ENCODE measurements at places on chromosomes 7 and 10.

- no peak for DNase-seq
These were observed 53.3 kb downstream of the C7orf25 start for GRCh38 chr7:42858570-42858969.

DNA sequence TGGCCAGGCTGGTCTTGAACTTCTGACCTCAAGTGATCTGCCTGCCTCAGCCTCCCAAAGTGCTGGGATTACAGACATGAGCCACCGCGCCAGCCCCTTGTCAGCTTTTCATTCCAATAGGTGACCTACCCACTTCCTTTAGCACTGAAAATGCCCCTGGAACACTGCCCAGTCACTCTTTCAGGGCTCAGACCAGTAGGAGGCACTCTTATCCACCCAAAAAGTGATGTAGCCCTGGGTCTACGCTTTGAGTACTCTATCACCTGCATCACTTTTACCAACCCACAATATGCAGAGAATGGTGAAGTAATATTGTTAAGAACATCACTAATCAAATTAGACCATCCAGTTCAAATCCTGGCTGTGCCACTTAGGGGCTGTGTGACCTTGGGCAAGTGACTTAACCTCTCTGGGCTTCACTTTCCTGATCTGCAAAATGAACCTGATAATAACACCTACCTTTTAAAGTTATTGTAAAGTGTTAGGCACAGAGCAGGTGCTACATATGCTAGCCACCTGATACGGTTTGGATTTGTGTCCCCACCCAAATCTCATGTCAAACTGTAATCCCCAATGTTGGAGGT, 5.2 kb downstream of the CALN1 start:
- no peak for DNase-seq

DNA sequence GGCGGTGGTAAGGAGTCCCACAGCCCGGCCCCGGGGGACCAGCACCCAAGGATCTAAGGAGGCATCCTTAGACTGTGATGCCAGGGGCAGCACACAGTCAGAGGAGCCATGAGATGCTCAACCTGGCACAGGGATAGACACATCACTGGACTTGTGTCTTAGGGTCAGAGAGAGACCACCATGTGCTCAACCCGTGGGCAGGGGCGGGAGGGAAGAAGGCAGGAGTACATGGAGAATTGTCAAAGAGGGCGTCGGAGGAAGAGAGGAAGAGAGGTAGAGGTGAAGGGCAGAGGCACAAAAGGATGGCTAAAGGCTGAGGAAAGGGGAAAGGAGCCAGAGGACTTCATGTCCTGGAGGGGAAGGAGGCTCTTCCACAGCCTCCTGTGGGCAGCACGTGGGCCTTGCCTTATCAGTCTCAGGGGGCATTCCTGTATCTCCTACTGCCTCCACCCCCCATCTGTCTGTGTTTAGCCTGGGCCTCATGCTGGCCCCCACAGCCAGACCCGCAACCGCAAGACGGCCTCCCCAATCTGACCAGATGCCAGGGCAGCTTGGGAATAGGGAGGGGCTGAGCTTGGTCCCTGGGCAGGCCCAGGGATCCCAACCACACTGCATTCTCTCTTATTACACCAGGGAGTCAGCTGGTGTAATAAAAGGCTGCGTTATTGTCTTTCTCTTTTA, 2.2 kb downstream of the ADCY1 start:
- no peak for DNase-seq

DNA sequence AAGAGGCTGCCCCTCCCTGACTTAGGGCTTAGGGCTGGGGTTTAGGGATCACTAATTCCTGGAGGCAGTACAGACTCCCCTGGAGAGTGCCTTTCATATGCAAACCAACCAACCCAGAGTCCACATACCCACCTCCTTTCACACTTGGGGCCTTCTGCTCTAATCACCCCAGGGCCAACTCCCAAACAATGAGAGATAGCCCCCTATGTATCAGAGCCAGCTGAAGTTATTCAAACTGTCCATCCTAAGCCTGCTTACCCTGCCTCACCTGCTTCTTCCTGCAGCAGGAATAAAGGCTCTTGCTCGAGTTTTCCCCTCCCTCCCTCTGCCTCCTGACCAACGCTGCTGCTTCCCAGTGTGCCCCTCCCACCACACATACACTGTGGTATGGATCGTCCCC, 51.8 kb upstream of the SLC35G1 start:
- DNase-seq = no peak

DNA sequence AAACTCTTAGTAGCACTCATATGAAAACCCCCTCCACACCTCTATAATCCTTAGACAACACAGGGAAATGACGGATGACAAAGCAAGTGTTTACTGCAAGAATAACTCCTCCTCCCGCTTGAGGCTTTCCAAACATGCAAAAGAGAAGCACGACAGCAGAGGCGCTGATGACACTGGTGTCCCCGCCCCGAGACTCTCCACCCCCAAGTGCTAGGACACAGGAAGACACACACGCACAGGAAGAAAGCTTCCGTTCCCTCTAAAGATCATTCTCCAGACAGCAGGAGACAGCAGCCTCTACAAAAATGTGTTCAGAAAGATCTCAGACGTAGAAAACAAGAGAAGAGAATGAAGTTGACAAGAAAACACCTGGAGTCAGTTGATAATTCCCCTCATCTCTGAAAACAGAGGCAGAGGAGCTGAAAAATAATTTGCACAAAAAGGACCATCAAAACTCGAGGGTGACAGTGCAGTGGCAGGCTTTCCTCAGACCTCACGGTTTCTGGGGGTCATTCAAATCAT, 90.2 kb downstream of the DLG5 start:
- DNase-seq = peak; percentile 54

GRCh38 chr7:130099331-130099730, 29.0 kb downstream of the KLHDC10 start:
- no peak for DNase-seq

DNA sequence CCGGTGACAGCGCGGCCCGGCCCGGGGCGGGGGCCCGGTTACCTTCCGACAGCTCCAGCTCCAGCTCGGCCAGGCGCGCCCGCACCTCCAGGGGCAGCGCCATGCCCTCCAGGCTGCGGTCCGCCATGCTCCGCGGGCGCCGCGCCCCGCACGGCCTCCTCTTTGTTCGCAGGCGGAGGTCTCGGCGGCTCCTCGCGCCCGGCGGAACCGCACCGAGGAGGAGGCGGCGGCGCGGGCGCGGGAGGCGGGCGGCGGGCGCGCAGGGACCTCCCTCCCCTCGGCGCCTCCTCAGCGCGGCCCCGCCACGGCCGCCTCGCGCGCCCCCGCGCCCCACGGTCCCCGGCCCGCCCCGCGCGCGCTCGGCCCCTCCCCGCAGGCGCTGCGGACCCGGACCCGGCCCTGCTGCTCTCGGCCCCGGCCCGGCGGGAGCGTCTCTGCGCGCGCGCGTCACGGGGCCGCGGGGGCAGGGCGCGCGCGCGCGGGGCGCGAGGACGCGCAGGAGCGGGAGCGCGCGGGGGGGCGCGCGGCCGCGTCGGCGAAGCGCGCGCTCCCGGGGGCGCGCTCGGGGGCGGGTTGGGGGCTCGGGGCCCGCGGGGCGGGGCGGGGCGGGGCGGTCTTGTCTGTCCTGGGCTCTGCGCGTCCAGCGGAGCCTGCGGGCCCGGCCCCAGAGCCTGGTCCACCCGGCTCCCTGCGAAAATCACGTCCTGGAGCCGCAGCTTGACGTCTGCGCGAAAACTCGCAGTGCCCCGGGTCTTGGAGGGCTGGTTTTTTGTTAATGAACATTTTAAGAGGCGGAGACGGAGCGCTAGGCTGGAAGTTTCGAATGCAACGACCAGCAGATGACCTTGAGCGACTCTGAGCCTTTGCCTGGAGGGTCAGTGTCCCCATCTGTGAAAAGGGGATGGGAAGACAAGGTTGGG, at the start of gene DIP2C:
TSS of gene DIP2C (minus strand) at position 217 of the 920 bp plus-strand sequence. CDS start at position 127, 90 bp downstream.
- DNase-seq = no peak

GRCh38 chr7:34133356-34133982, 228.1 kb downstream of the BMPER start:
- no peak for DNase-seq

DNA sequence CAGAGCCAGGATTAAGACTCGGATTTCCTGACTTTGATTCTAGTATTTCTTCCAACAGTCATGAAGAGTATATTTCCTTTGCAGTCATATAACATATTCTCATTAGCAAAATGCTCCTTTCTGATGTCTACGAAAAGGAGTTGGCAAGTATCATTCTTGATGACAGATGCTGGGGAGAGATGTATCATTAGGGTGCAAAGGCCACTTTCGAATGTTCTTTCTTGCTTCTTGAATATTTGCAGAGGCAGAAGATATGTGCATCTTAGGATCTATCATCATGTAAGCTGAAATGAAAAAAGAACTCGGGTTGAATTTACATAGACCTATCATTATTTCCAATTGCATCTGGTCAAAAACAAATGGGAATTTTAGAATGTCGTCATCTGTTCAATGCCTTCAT, 294.4 kb downstream of the BAMBI start:
- DNase-seq = no peak

GRCh38 chr10:16987206-16987621, 142.4 kb downstream of the CUBN start:
- no peak for DNase-seq

- DNase-seq = no peak
These were observed 133.1 kb upstream of the NPVF start for GRCh38 chr7:25361387-25361786.

DNA sequence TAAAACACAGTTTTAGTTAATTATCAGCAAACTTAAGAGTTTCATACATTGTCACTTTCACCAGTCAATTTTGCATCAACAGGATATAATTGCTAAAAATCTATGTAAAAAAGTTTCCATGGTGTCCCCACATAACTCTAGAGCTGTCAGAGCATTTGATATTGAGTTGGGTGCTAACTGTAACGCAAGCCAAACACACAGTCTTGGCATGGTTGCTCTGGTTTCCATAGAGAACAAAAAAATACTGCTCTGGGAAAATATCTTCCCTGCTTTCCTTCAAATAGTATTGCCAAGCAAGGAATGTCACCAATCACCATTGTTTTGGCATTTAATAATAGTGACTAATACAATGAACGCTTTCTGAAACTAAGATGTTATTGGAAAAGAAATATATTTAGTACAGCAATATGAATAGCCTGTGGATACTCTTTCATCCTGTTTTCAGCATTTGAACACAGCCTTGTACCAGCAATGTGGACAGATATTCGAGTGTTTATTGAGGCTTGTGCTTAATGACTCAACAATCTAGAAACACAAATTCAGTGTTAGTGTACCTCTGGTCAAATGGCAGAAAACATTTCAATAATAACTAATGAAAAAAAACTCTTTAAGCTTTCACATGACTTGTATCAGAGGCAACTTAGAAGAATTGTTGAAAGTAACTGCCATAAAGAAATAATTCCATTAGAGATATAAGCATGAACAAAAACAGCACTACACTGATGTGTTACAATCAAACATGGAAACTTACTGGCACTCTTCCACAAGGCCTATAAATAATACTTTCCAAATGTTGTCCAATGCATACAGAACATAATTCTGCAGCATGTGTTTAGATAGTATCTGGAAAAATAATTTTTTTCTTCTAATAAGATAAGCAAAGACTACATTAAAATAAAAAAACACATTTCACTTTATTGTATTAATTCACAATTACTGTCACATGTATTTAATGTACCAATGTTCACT, 1469.5 kb upstream of the CELF2 start:
- no peak for DNase-seq

- DNase-seq = no peak
These were observed 211.9 kb downstream of the ELFN1 start for GRCh38 chr7:1881946-1882345.

DNA sequence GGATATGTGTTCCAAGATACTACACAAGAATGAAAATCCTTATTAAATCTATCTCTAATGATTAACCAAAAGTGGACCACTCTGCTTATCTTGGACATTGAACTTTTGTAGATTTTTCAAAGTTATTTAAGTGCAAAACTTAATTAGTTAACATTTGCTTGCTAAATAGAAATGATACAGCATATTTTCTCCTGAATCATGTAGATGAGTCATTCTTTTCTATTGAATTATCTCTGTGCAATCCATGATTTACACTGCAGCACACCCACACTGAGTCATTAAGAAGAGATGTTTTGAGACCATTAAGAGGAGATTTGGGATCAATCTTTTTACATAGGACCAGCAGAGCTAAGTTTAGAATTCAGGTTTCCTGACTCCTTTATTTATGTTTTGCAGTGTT, 6.6 kb upstream of the ABCC2 start:
- DNase-seq = no peak

GRCh38 chr7:87199700-87200450, 19.7 kb downstream of the TMEM243 start:
- DNase-seq = no peak

GRCh38 chr10:109934958-109935793, 11.9 kb upstream of the XPNPEP1 start:
- no peak for DNase-seq

DNA sequence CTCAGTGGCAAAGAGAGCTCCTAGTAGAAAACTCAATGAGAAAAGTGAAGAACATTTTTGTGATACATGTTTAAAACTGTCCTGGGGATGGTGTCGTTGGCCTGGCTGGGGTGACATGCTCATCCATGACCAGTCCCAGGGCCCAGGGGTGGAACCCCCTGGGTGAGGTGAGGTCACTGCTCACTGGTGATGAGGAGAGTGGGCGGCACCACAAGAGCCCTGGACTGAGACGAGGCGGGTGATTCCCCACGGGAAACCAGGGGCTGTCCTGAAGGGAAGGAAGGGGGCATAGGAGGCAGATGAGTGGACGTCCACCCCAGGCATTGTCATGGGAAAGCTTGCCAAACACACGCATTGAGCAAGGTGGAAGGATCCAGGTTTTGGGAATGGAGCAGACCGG, 54.6 kb downstream of the HTR5A start:
- no peak for DNase-seq

All from GM12891 (cell line).